ENCODE measurements at places on chromosomes 16 and 17.
A peak's percentile ranks its signal among the peaks of the same experiment; 100 is the strongest.

- DNase-seq, result no peak
Observed at GRCh38 chr16:68910051-68910450, 66.7 kb downstream of the TANGO6 start.

- no peak for DNase-seq
Observed at GRCh38 chr17:66337268-66337667, 34.9 kb downstream of the PRKCA start.

GRCh38 chr16:27254262-27254811 lies 14.2 kb downstream of the NSMCE1 start:
- no peak for DNase-seq

DNA sequence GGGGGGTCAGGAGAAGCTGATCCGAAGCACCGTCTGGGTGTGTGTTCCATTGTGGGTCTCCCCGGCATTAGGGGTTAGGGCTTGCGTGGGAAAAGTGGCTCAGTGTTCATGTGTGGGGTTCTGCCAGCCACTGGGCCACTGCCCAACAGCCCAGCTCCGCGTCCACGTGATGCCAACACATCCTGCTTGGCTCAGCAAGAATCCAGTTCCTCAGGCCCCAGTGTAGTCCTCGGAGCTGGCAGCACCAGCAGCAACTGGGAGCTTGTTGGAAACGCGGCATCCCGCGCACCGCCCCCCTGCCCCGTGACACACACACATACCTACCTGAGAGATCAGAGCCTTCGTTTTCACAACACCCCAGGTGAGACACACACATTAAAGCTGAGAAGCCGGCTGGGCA lies 18.9 kb downstream of the LGALS9 start:
- no peak for DNase-seq

DNA sequence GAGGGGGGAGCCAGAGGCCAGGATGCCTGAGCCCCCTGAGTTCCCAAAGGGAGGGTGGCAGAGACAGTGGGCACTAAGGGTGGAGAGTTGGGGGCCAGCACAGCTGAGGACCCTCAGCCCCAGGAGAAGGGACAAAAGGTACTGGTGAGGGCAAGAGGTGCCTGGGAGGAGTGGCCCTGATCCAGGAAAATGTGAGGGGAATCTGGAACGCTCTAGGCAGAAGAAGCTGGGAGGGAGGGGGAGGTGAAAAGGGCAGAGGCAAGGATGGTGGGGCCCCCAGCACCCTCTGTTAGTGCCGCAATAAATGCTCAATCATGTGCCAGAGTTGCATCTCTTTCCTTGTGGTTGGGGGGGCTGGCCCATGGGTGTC lies 1.1 kb downstream of the TCAP start:
- no peak for DNase-seq

DNA sequence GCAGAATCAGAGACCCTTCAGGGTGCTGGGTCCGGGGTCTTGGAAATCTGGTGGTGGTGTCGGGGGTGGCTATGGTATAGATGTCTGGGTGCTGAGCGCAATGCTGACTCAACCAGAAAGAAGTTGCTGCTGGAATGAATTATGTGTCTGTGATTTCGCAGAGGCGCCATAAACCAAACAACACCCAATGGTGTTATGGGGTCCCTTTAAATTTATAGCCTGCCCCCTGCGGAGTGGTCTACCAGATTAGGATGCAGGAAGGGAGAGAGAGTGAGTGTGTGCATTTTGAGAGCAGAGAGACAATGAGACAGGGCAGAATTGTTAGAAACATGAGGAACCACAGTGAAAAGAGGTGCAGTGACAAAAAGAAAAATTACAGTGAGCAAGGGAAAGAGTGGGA lies 100.7 kb upstream of the CDH11 start:
- DNase-seq, result no peak

DNA sequence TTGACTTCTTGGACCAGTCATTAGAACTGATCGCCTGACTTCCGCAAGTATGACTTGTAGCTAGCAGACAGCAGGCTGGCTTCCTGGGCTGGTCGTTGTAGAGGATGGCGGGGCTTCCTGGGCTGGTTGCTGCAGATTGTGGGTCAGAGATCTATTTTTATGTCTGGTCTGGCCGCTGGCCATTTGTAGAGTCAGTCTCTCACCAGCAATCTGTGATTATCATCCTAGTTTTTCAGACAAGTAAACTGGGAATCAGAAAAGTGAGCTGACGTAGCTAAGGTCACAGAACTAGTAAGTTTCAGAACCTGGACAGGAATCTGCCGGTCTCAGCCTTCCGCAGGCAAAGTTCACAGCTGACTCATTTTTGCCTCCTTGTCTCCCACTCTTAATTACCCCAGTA lies 19.1 kb downstream of the GPR142 start:
- DNase-seq, result no peak

DNA sequence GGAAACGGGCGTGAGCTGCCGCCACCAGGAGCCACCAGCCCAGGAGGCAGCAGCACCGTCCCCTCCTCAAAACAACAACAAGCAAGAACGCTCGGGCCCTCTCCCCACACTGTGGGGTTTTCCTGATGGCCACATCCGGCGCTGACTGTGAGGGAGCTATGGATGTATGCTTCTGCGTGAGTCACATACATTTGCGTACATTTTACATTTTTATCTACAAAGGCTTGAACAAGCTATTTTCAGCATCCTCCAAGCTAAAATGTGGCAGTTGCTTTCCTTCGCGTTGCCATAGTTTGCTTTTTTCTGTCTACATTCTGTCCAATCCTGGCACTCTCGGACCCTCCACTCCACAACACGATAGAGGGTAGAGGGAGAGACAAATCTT lies 2.0 kb upstream of the ABR start:
- no peak for DNase-seq

DNA sequence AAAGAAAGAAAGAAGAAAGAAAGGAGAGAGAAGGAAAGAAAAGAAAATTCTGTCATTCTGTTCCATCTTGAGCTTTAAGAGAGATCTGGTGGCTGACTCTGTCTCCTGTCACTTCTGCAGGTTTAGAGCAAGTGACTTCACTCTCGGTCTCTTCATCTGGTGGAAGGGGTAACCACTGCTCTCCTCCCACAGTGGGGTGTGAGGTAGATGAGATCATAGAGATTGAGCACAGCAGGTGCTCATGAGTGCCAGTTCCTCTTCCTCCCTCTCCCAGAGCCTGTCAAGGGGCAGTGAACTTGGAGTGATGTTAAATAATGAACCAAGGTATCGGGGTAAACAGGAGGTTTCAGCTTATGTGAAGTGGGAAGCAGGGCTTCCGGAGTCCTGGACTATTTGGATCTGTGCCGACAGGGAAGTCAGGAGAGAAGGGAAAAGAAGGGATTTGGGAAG lies 47.7 kb downstream of the BEAN1 start:
- no peak for DNase-seq

GRCh38 chr16:24255456-24256371 lies at the start of gene CACNG3:
CACNG3 (plus strand) TSS chr16:24256335; CDS start chr16:24256755, 420 bp downstream.
- DNase-seq, result no peak

- DNase-seq, result no peak
Observed at GRCh38 chr17:57447990-57448758, 191.9 kb downstream of the MSI2 start.

DNA sequence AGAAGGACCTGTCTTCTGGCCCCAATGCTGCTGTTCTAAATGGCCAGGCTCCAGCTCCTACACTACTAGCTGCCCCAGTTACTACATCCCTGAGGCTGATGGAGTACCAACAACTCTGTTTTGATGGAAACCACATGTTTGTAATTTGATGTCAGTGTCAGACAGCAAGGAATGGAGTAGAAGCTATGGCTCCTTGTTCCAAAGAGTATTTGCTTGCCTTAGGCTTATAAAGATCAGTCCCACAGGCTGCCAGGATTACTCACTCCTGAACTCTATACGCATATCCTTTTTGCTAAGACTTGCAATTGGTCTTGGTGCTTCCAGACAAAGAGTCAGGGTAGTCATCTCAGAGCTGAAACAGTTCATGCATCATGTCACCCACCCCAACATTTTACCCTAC lies 139.6 kb downstream of the HS3ST3A1 start:
- DNase-seq, result no peak

GRCh38 chr16:72128701-72129100 lies 35.1 kb downstream of the DHX38 start:
- DNase-seq, result no peak

DNA sequence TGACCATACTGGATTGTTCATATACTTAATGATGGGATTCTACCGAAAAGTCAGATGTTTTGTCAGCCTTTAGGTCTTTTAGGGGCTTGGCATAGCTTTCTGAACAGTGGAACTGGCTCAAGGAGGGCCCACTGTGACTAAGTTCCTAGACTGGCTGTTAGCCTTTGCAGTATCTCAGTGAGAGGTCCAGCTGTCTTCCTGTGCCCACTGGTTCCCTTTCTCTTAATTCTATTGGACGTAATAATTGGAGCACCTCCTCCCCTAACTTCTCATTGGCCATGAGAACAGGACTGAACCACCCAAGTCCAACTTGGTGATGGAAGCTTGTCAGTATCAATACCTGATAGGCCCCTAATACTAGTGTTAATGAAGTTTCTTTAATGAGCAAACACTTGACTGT lies 13.5 kb downstream of the KPNA2 start:
- no peak for DNase-seq

- DNase-seq, result no peak
Observed at GRCh38 chr17:63419949-63420867, 25.9 kb downstream of the CYB561 start.

DNA sequence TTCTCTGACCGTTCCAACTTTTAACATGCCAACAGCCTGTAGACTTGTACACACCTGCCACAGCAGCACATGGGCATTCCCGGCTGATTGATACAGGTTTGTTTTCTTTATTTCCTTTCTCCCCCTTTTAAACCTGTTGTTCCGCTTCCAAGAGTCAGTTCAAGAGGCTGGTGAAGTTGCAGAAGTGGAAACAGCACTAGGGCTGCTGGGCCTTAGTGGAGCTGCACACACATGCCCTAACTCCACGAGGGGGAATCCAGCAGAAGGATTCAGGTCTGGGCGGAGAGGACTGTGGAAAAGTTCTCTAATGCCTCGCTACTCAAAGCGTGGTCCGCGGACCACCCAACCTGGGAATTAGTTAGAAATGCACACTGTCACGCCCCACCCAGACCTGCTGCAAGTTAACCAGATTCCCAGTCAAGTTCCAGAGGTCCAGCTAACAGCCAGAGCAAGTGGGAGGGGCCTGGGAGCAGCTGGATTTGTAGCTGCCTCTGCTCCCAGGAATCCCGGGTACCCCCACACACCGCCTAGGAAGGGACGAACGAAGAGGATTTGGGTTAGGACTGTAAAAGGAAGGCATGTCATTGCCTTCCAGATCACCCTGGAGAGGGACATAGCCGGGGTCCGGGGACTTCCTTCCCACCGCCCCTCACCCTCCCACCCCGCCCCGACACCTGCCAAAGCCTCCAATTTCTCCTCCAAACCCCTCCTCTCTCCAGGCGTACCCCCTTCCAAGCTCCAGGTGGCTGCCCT lies 542 bp downstream of the SLC39A11 start:
- peak; percentile 58 for DNase-seq

DNA sequence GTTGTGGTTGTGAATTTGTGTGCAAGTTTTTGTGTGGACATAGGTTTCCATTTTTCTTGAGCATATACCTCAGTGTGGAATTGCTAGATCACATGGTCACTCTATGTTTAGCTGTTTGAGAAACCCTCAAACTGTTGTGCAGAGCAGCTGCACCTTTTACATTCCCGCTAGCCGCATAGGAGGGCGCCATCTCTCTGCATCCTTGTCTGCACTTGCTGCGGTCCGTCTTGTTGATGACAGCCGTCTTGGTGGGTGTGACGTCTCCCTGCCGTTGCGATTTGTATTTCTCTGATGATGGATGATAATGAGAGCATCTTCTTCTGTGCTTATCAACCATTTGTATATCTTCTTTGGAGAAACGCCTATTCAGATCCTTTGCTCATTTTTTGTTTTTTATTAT lies 25.1 kb upstream of the IL17C start:
- no peak for DNase-seq

- DNase-seq, result no peak
Observed at GRCh38 chr17:61343576-61343975, 56.1 kb upstream of the TBX2 start.

- no peak for DNase-seq
Observed at GRCh38 chr16:71945616-71946015, 50.3 kb downstream of the IST1 start.

- DNase-seq, result peak; percentile 43
Observed at GRCh38 chr16:57341441-57342303, 16.9 kb upstream of the CCL22 start.

All from hepatic stellate cell (primary cell).